Muscle of leg (tissue), 16 donors: ENCODE measurements at places on chromosomes 4 and X.
A peak's percentile ranks its signal among the peaks of the same experiment; 100 is the strongest.

GRCh38 chr4:19375931-19376330, 875.8 kb upstream of the SLIT2 start:
- DNase-seq, result peak; percentile 73

DNA sequence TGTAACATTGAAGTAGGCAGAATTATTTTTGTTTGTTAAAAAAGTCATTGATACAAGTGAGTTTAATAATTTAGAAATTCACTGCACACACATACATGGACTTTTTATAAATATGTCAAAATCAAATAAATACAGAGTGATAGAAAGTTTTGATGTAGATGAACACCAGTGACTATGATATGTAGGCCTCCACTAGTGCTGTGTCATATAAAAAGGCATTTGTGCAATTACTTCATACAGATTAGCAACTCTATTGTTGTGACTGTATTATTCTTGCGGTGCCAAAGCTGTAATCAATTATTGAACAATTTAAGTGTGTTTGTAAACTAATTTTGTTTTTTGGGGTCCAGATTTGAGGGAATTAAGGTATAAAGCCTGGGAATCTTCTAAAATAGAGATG, 366.2 kb upstream of the PITX2 start:
- DNase-seq, result no peak

DNA sequence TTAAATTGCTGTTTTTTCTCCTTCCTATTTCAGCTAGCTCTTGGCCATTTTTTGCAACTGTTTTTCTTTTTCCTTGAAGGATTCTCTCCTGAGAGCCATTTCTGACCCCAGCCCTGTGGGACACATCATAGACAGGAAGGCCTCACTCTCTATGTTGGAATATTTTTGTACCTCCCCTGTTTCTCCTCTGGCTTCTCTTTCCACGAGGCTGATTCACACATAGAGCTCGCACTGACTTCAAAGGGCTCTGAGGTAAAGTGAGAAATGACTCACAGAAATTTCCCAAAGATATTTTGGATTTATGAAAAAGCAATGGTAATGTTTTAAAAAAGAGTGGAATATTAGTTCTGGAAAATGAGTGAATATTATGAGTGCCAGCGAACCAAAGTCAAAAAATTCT, 181.7 kb upstream of the IGFBP7 start:
- peak; percentile 10 for DNase-seq

DNA sequence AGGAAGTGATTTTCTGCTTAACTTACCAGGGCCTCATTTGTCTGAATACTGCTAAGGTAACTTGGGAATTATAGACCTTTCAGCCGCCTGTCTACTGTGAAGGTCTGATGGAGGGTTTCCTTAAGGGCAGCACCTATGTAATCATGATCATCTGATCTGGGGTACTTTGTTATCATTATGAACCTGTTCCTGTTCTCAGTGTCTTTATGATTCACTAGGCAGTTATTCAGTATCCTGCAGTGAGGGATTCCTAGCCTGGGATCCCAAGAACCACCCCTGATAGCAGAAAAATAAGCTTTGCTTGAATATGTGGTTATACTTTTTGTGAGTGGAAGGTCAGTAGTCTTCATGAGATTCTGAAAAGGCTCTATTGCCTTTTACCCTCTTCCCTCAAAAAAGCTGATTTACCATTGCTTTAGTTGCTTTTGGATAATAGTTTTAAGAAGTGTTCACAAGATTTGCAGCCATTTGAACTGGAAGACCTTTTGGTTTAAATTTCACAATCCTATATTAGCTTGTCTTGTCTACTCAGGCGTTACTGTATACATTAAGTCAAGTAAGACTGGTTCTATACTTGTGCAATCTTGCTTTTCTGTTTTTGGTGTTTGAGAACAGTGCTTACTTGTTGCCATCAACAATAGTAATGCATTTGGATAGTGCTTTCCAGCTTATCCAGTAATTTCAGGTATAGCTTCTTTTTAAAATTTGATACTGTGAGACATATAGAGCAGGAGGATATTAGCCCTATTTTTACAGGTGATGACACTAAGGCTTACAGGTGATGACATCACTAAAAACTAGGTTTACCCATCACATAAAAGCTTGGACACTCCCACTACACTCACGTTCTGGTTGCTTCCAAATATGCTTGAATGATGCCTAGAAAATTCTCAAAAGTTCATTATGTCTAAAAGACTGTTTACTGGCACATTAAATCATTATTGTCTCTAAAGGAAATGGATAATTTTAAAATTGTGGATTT, 60.0 kb downstream of the FHIP1A start:
- DNase-seq, result no peak

GRCh38 chrX:28487818-28488217, 99.4 kb upstream of the IL1RAPL1 start:
- DNase-seq, result no peak

DNA sequence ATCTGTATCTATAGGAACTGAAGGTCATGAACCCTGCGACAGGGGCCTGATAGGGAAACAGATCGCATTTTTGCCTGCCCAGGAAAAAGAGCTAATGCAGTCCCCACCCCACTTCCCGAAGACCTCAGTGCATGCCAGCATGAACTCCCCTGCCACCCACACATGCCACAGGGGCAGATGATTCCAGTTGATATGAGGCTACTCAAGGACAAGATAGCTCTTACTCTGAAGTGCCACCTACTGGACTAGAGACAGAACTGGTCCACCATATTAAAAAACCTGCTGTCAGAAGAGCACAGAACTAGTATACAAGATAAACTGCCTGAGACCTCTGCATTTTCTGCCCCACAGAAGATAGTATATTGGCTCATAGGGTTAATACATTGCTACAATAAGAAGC, 68.0 kb downstream of the YIPF7 start:
- DNase-seq, result no peak

DNA sequence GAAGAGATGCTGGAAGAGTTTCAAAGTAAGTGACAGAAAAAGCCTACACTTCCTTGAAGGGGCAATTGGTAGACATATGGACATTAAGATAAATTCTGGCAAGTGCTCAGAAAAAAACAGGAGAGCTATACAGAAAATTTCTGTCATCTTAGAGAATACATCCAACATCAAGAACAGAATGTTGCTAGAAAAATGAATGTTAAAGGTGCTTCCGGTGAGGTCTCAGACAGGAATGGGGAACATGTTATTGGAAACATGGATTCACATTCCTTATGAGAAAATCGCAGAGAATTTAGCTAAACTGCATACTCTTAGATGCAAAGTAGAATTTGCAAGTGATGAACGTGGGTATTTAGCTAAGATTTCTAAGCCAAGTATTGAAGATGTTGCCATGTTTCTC, 9.5 kb downstream of the XAGE1B start:
- no peak for DNase-seq

GRCh38 chr4:25788703-25789238, 74.0 kb downstream of the SEL1L3 start:
- DNase-seq, result no peak

DNA sequence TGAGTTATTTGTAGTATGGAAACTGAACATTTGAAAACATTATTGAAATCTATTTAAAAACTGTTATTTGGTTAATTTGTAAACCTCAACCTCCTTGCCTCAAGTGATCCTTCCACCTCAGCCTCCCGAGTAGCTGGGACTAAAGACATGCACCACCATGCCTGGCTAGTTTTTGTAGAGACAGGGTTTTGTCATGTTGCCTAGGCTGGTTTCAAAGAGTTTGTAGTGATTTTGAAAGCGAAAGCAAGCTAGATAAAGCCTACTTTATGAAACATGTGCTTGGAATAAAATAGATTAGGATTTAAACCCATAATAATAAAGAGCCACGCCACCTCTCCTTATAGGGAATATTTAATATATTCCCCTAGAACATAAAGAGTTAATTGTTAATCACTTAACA, 23.5 kb downstream of the ARSJ start:
- DNase-seq, result no peak

GRCh38 chr4:123505095-123506010, 108.8 kb downstream of the SPRY1 start:
- DNase-seq, result peak; percentile 90

DNA sequence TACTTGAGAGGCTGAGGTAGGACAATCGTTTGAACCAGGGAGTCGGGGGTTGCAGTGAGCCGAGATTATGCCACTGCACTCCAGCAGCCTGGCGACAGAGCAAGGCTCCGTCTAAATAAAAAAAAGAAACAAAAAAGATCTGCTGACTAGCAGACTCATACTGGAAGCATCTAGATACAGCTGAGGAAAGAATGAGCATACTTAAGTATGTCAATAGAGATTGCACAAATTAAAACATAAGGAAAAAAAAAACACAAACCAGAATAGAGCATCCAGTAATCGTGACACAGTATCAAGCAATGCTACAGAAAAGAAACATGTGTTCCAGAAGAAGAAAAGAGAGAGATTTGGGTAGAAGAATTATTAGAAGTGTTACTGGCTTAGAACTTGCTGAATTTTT, 105.5 kb upstream of the SPOCK3 start:
- DNase-seq, result no peak

- DNase-seq, result no peak
Observed at GRCh38 chr4:139007640-139008039, 7.9 kb upstream of the NOCT start.
